ENCODE measurements at places on chromosomes 16 and 17.

DNA sequence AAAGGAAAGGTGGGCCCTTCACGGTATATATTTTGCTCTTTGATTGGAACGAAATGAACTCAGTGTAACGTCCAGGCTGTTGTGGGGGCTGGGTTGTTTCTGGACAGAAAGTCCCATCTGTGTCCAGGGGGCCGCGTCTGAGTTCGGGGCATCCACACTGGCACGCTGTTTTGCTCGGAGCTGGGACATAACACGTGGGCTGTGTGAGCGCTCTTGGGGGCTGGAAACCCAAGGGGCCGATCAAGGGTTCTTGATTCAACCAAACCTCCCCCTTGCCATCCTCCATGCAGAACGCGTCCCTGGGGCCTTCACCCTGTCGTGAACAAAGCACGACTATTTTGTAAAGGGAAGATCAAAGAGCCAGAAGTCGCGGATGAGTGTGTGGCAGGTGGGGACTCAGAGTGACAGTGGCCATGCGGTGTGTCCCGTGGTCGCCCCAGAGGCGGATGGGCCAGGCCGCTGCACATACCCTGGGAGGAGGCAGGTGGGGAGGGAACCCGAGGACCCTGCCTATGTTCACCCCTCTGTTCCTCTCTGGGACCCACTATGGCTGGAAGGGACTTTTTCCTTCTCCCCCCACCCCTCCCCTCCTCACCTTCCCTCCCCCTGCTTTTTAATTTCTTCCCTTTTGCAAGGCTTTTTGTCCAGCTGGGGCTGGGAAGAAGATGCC lies 387.2 kb downstream of the SEC14L1 start:
- DNase-seq, result no peak

GRCh38 chr16:24552705-24553246 lies 13.4 kb downstream of the RBBP6 start:
- no peak for DNase-seq

- DNase-seq, result no peak
Measured at GRCh38 chr16:684071-684794, at the start of gene JMJD8. TSS of gene JMJD8 (minus strand) at chr16:684334. CDS start at chr16:684319, 15 bp downstream.

DNA sequence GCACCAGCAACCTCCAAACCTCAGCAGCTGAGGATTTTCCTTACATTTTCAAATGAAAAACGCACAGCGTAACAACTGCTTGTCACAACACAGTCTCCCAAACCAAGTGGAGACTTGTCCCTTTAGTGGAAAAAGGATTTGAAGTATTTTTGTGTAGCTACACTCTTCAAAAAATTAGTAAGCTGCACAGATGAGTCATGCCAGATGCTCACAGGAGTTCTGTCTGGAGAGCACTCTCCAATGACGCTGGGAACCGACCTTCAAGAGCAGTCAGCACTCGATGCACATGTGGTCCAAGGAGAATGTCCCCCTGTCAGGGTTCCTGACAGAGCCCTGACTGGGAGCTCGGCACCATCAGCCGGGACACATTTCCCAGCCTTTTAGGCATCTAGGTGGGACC lies 39.8 kb downstream of the MAP1LC3B start:
- DNase-seq, result no peak

DNA sequence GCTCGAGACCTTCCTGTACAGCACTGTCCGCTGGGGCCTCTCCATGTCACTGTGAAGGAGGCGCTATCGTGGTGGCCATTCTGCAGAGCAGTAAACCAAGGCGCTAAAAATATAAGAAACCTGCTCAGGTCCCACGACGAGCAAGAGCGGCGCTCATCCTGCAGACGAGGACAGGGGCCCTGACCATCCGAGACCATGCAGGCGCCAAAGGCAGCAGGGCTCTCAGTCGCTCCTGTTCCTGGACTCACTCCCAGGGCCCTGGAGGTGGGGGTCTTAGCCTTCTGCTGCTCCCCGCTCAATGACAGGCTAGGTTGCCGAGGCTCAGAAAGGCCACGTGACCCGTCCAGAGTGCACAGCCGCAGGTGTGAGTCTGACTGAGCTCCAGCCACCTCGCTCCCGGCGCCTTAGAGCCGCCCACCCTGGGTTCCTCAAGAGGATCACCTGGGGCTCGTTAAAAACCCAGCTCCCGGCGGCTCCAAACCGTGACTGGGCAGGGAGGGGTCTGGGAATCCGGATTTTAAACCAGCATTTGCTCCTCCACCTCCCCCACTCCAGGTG lies 509 bp upstream of the ATP2C2 start:
- DNase-seq, result no peak

- DNase-seq, result no peak
Measured at GRCh38 chr16:1532771-1533170, 695 bp upstream of the TMEM204 start.
